ENCODE measurements at places on chromosomes 11 and 22.

- no peak for DNase-seq
Observed at GRCh38 chr22:29693161-29693560, 26.6 kb upstream of the CABP7 start.

GRCh38 chr11:108961095-108961494 lies 296.2 kb downstream of the DDX10 start:
- DNase-seq, result no peak

- DNase-seq, result no peak
Observed at GRCh38 chr22:43484227-43484626, 72.4 kb downstream of the MPPED1 start.

DNA sequence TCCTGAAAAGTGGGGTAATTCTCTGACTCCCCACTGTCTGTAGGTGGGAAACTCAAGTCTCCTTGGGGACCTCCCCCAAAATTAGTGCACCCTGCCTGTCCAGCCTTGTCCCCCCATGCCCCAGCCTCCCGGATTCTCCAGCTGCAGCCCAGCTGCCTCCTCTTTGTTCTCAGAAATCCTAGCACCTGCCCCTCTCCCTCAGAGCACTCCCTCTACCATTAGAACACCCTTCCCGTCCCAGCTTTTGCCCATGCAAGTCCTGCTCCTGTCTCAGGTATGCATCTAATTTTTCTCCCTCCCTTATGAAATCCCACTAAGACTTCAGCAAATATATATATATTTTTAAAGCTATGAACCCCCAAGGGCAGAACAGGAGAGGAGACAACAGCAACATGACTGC lies 37.3 kb downstream of the LRFN4 start:
- no peak for DNase-seq

DNA sequence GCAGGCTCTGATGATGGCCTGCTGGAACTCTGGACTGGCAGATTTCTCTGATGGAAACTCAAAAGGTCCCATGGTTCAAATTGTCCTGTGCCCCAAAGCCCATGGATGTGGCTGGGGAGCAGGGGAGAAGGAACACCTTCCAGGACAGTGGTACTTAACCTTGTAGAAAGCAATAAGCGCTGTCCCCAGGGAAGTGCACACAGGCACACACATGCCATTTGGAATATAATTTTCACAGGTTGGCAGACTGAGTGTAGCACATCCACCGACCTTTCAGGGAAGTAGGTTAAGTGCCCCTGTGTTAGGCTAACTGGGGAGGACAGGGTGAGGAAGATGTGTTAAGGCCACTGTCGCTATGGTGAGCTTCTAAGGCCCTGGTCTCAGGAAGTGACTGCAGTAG lies 17.8 kb downstream of the DDX25 start:
- no peak for DNase-seq

- DNase-seq, result no peak
Observed at GRCh38 chr11:78465169-78465942, 47.7 kb upstream of the GAB2 start.

- DNase-seq, result no peak
Observed at GRCh38 chr22:24380220-24380904, 47.0 kb upstream of the ADORA2A start.

DNA sequence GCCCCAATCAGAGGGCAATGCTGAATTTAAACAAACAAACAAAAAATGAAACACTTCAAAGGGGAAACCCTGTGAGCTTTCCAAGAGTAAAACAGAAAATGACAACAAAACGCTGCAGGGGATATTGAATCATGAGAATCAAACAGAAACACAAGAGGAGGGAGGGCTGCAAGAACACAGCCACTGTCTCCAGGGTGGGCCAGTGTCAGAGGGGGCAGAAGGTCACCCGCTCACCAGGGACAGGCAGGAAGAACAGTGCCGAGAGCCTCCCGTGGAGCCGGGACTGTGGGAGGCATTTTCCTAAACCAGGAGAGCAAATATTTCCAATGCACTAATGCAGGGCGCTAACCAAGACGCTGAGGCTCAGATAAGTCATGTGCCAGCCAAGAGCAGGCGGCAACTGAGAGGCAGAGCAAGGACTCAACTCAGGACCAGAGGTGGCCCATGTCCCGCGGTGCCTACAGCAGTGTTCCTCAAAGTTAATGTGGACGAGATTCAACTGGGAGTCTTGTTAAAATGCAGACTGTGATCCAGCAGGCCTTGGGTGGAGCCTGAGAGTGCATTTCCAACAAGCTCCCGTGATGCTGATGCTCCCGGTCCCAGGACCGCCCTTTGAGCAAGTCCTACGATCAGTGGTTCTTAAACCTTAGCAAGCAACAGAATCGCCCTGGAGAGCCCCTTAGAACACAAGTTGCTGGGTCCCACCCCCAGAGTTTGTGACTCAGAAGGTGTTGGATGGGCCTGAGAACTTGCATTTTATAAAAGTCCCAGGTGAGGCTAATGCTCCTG lies 197.2 kb downstream of the TENM4 start:
- no peak for DNase-seq

Data from COR-L47 (cell line).